ENCODE measurements at places on chromosomes 11 and 22.

DNA sequence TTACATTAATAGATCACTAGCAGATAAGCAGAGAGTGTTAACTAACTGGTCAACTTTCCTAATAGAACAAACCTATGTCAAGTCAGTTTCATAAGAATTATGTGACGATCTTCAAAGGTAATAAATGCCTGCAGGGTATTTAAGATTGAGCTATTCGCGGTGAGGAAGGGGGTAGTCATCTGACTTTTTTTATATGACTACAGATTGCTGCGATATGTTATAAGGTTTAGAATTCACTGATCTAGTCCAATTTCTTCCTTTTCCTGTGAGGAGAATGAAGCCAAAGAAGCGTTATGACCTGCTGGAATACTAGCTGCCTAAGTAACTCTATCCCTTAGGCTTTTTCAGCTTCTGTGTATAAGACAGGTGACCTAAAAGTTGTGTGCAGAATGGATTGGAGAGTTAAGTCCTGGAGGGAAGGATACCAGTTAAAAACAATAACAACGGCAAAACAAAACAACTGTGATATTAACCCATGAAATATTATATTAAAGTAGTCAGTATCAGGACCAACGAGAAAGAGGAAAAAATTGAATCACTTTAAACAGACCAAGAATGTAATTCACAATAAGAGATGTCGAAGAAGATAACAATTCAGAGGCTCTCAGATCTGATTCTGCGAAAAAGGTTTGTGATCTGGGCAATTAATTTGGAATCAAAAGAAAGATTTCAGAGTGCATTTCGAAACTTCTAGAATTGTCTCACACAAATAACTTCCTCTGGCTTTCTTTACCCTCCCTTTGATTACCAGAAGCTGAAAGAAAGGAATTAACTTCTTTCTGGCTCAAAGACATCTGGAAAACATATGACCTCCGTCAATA is 630 bp downstream of the CASP4 start:
- no peak for DNase-seq

DNA sequence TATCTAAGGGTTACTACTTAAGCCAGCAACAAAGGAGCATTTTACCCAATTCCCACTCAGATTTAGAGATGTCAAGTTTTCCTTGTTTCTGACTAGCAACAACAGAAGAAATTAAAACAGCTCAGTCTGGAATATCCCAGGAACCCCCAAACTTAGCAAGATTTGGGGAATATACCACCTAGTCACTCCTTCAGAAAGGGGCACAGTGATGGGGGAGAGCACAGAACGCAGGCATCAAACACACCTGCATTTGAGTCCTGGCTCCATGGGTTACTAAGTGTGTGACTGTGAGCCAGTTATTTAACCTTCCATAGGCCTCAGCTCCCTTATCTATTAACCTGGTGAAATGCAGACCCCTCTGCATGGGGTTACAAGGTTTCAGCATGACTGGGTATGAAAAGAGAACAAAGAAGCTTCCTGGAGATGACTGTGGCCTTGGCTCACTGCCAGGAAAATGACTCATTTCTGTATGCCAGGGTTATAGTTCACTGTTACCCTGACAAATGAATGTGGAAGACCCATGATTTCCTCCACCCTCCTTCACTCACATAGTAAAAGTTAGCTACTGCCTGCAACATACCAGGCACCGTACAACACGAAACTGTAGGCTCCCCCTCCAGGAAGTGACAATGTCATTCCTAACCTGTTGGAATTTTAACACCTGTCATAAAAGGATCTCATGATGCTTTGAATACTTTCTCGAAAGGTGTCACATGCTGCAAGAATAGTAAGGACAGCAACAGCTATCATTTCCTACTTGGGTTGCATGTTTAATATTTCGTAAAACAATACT is 79.6 kb downstream of the ME3 start:
- peak; percentile 20 for DNase-seq

DNA sequence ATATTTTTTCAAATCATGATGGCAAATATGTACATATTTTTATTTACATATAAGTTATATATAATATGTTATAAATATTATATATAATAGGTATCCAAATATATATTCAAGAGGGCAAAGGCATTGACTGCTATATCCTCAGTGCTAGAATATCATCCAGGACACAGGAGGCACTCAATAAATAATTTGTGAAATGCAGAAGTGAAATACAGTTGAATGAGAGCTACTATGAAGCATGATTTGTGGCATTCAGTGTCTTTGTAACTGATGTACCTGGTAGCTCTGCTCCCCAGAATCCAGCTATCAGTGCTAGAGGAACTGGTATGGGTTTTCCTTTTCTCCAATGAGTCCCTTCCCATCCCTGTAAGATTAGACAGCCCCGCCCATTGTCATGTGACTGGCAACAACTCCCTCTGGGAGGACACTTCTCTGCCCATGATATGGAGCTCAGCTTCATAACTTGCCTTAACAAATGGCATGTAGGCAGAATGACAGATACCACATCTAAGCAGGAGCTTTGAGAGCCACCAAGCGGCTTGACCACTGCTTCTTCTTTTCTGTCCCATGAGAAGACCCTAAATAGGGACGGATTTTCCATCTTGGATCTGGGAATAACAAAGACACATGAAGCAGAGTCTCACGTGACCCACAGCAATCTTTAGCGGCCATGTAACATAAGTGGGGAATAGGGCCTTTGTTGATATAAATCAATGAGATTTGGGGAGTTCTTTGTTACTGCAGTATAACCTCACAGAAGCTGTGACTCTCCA is 10.2 kb upstream of the CD82 start:
- DNase-seq: no peak

GRCh38 chr11:124745835-124746620 is 6.0 kb downstream of the VSIG2 start:
- DNase-seq: no peak

DNA sequence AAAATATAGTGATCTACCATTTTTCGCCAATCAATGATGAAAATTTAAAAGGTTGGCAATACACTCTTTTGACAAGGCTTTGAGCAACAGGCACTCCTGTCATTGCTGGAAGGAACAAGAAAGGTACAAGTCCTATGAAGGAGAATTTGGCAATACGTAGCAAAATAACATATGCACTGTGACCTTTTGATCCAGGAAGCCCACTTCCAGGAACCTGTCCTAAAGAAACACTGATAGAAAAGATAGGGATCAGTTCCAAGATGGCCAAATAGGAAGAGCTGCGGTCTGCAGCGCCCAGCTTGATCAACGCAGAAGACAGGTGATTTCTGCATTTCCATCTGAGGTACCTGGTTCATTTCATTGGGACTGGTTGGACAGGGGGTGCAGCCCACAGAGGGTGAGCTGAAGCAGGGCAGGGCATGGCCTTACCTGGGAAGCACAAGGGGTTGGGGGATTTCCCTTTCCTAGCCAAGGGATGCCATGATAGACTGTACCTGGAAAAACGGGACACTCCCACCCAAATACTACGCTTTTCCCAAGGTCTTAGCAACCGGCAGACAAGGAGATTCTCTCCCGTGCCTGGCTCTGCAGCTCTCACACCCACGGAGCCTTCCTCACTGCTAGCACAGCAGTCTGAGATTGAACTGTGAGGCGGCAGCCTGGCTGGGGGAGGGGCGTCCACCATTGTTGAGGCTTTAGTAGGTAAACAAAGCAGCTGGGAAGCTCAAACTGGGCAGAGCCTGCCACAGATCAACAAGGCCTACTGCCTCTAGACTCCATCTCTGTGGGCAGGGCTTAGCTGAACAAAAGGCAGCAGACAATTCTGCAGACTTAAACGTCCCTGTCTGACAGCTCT is 69.7 kb upstream of the GALNT18 start:
- no peak for DNase-seq

DNA sequence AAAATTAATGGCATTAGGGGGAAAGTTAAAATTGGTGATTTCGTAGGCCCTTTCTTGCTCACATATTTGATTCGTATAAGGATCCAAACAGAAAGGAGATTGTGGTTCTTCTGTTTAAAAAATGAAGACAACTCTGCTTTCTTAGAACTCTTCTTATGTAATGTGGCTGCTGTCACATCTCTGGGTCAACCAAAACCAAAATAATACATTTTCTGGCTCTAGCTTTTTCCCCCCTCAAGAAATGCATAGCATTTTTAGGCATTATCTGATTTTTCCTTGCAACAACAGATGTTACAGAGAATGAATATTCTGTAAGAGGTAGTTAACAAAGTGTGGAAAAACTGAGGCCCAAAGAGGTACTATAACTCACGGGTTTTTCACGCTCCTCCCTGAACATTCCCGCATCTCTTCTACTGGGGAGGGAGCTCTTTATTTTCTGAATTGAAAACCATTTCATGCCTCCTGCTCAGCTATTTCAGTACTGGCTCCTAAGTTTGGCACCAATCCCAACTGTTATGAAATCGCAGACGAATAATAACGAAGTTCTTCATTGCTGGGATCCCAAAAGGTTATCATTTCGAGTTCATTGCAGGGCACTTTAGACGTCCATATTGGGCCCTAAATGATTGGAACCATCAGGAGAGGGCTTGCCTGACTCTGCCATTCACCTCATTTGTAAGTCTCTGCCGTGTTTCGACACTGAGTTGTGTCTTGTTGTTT is 17.1 kb downstream of the GRAP2 start:
- no peak for DNase-seq

DNA sequence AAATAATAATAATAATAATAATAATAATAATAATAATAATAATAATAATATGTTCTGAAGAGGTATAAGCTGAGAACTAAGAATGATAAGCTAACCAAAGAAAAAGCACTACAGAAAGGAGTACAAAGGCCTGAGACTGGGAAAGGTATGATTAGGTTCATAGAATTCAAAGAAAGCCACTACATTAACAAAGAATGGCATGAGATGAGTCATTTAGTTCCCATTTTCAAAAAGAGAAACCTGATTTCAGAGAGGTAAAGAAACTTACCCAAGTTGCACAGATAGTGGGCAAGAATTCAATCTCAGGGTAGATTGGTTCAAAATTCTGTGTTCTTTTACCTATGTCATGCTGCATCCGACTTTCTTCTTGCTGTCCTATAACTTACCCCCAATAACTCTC is 350.9 kb downstream of the TTC28 start:
- DNase-seq: no peak

DNA sequence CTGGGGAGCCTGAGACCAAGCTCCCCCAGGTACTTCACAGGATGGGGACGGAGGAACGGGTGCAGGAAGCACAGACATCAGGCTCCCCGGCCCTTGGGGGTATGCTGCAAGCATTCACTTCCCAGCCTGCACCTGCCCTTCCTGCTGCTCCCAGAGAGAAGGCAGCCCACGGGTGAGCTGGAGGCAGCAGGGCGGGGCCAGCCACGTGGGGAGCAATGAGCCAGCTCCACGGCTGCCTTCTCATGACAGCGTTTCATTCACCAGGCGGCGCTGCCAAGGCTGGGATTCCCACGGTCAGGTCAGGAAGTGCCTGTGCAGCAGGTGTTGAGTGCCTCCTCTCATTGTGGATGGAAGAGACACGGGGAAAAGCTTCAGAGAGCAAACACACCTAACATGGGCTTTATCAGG is 14.5 kb upstream of the PHLDA2 start:
- DNase-seq: no peak

GRCh38 chr11:96366024-96366423 is 23.0 kb upstream of the MAML2 start:
- DNase-seq: no peak

GRCh38 chr11:25535467-25536272 is 796.3 kb upstream of the ANO3 start:
- no peak for DNase-seq

GRCh38 chr22:29801153-29801552 is 34.0 kb downstream of the UQCR10 start:
- DNase-seq: no peak

DNA sequence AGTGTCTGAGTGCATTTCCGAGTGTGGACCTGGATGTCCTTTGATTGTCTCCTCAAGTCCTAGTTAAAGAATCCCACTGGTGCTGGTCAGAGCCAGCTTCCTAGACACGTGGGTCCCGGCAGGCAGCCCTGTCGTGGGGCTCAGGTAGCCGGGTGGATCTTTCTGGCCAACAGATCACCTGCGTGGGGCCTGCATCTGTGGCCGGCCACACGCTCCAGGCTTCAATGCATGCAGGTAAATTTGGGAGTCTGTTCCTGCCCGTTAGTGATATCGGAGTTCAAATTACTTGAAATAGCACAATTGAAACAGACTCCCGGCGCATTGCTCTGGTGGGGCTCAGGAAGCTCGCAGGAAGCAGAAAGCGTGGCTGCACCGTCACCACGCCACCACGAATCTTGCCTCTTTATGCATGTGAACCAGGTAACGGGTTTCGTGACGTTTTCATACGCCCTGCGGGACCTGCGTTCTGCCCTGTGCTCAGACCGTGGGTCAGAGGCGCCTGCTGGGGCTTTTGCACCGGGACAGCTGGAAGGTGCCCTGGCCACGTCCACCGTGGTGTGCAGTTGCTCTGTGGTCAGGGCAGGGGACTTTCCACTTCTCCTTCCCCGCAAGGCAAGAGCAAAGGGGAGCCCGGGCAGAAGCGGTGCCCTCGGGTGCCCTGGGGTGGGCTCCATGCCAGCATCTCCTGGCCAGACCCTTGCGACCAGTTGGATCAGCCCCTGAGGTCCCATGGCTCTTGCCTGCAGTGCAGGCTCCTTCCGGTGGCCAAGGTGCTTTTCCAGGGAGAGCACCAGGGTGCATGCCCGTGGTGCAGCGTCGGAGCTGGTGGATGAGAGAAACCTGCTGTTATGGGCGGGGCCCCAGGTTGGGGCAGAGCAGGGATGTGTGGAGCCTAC is 803.5 kb downstream of the BRD1 start:
- no peak for DNase-seq

DNA sequence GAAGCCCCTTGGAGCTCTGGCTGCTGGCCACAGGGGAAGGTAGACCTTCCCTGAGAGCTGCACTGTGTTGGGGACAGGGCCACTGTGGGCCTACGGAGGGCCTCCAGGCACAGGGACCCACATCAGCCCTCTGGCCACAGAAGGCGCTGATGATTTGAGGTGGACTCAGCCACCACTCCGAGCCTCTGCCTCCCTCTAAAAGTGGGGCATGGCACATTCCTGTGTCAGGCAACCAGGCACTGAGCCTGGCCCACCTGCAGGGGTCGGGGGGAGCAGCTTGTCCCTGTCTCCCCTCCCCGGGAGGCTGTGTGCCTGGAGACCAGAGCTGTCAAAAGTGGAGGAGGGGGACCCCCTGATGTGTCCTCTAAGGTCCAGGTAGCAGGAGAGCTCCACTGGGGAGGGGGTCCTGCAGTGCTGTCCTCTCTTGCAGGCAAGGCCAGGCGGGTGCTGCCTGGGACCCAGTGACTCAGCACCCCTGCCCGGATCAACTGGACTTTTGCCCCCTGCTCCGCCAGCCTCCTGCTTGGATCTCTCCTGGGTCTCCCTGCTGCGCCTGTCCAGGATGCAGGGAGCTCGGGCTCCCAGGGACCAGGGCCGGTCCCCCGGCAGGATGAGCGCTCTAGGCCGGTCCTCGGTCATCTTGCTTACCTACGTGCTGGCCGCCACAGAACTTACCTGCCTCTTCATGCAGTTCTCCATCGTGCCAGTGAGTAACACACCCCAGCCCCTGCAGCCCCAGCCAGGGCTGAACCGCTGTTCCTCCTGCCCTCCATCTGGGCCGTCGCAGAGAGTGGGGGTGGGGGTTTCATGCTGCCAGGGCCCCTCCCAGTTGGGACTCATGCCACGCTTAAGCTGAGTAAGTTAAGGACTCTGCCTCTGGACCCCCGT is 17.5 kb upstream of the CDKN1C start:
- DNase-seq: no peak

Data from SK-N-DZ (cell line).